ENCODE measurements at places on chromosomes 16 and 17. TPM values are rescaled to one million over a fixed set of nuclear protein-coding genes. Genes with fewer than 3 reads are reported as not detected.
A peak's percentile ranks its signal among the peaks of the same experiment; 100 is the strongest.

- DNase-seq: no peak
Observed at GRCh38 chr17:28178800-28179199, 136.3 kb downstream of the NLK start.

- DNase-seq: no peak
Observed at GRCh38 chr17:76826330-76827068, 41.7 kb upstream of the MGAT5B start.

- no peak for DNase-seq
Observed at GRCh38 chr16:19073344-19073743, 5.9 kb downstream of the COQ7 start.

GRCh38 chr17:64063766-64064224 is 43.4 kb upstream of the ICAM2 start:
- no peak for DNase-seq

GRCh38 chr16:9755081-9755480 is 427.1 kb downstream of the GRIN2A start:
- no peak for DNase-seq

GRCh38 chr17:76500747-76501017 is 541 bp downstream of the RHBDF2 start:
- DNase-seq: no peak

DNA sequence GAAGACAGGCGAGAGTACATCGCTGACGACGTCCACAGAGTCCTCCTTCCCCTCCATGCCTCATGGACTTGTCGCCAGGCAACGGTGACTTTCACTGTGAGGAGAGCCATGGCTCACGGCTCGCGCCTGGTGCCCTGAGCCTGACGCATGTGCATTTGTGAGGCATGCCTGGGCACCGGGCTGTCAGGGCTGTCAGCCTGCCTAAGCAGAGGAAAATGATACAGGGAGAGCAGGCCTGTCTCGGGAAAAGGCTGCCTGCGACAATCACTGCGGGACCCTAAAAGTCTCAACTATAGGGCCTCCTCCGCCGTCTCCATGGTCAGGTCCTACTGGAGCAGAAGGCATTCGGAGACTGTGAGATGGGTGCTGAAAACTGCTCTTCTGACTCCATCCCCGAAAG is 135.5 kb upstream of the WSB1 start:
- DNase-seq: no peak

DNA sequence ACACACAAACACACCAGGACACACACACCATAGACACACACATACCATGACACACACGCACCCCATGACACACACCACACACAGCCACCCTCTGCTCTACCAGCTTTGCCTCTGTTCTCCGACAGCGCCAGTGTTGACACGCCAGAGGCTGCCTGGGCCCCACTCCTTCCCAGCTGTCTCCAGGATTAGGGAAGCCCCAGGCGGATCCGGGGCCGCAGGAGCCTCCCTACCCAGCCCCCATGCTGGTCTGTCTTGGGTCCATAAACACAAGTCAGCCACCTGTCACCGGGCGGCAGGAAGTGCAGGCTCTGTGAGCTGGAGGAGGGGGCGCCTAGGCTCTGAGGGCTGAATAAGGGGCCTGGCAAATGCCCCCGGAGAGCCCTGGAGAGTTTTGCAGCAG is 10.5 kb downstream of the TBC1D16 start:
- no peak for DNase-seq

- DNase-seq: no peak
Observed at GRCh38 chr17:1164935-1165556, 14.7 kb downstream of the ABR start.

DNA sequence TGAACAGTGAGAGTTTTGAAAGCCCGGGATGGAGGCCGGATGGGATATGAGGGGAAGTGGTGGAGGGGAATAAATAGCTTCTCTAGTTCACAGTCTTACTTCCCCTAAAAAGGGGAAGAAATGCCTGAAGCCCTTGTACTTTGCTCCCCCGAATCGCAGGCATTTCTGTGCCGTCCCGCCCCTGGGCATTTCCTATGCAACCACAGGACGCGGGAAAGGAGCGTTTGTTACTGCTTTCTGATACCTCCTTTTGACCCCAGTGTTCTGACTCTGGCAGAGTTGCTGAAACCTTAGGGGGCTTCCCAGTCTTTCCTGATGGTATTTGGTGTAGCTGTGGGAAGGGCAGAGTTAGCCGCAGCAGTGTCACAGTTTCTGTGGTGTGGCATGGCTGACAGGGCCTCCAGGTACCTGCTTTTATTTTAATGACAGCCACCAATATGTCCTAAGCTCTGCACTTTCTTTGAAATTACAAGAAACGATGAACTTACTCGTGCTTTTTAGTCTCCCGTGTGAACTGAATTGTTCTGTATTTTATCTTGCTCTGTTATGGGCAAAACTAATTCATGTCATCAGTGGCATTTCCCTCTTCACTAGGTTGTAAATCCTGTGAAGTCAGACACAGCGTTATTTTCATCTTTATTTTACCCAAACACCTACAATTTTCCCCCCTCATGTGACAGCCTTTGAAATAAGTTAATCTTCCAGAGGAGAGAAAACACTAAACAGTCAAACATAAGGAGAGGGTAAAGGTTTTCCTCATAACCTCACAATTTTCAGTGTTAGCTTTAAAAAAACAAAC is 27.1 kb downstream of the USP10 start:
- no peak for DNase-seq

DNA sequence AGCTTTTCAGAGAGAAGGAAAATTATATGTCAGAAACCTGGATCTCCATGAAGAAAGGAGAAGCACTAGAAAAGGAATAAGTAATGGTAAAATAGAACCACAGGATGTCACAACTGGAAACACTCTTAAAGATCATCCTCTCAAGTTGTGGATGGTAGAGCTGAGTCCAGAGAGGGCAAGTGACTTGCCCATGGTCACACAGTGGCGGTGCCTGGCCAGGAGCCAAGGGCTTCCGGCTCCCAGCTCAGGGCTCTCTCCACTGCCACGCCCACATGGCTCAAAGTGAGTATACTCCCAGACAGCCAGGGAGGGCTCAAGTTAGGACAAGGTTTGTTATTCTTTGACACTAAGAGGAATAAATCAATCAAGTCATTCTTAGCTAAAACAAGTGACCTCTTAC is 159.8 kb downstream of the COPRS start:
- no peak for DNase-seq

DNA sequence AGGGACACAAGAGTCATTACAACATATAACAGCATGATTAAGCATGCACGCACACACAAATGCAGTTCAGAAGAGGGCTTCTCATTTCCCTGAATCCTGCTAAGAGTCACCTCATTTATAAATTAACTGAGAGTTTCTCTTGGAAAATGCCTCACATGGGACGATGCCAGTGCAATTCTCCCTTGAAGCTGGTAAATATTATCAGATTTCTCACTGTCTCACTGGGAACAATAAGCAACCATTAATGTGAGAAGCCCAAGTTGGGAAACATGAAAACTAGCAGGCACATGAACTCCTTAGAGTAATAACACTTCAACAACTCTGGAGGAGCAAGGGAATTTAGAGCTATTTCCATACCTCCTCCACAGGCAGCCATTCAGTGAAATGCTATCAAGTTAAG is 26.4 kb downstream of the SETD6 start:
- no peak for DNase-seq

- DNase-seq: no peak
Observed at GRCh38 chr17:79455636-79456035, 155.2 kb downstream of the RBFOX3 start.

- peak; percentile 85 for DNase-seq
Observed at GRCh38 chr17:30922235-30923030, 688 bp downstream of the ADAP2 start.

GRCh38 chr17:81509207-81509971 is 3.2 kb downstream of the ACTG1 start:
- DNase-seq: no peak

The TGFB1I1 gene
- total RNA-seq: 34.1 TPM

The PRSS22 gene
- 5.6 TPM for total RNA-seq

The RAC3 gene
- total RNA-seq: 8.2 TPM

The SEC14L5 gene
- total RNA-seq: 0.91 TPM

The NPIPB2 gene
- total RNA-seq: 12.9 TPM
